ENCODE measurements at places on chromosomes 2 and 18.

GRCh38 chr18:58993260-58993659 lies 128.6 kb downstream of the ZNF532 start:
- DNase-seq: no peak

GRCh38 chr18:5980721-5981120 lies 85.4 kb upstream of the TMEM200C start:
- no peak for DNase-seq

- DNase-seq: no peak
These were observed 37.1 kb upstream of the FEZ2 start for GRCh38 chr2:36634981-36635597.

DNA sequence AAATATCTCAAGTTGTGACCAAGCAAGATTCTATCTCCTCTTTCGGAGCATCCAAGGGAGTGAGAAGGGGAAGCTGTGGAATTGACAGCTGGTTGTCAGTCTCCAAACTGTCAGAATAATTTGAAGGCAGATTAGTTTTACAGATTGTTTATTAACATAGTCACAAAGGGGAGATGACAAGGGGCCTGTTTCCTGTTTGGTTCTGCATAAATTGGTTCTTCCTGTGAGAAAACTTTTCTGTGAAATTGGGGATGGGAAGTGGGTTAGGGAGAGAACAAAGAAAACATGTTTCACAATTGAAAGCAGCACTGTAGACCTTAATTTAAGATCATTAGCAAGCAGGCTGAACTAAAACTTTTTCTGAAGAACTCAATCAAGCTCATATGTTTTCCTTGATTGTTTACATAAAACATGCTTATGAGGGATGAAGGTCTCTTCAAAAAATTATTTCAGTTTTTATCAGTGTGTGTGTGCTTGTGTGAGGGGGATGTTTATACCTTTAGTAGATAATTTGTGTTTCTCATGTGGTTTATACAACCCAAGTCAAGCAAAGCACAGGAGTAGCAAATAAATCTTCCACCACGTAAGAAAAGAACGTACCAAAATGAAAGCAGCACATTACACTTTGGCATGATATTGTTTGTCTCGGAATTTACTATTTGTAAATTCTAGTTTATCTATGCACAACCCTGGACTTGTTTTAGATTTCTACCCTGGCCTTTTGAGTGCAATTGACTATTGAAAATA lies 604.9 kb upstream of the CDH2 start:
- no peak for DNase-seq

DNA sequence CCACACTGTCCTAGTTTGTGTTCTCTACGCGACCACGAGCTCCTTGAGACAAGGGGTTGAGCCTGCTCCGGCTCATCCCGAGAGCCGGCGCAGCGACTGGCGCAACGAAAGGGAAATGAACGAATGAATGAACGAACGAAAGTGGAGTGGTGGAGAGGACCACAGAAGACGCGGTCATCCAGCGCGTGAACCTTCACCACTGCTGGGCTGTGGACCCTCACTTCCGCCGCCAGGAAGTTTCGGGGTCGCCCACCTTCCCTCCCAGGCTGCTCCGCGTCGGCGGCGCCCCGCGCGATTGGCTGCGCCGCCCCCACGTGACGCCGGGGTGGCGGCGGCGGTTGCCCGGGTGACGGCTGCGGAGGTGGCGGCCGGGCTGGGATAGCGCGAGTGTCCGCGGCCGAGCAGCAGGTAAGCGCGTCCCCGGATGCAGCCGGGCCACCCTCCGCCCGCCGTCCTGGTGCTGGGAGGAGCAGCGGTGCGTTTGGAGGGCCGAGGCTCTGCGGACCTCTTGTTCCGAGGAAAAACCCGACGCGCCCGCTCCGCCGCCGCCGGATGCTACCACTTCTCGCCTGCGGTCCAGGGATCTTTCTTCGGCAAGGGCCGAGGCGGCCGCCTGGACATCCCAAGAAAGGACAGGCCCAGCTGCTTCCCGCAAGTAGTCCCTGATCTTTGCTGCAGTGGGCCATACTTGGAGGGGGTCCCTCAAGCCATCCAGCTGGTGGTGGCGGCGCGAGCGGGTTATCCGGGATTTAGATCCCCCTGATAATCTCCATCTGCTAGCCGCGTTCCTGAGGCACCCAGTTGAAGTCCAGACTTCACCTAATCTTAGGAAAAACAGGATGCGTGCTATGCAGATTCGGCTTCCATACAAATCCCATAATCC lies at the start of gene ARMC9:
Gene ARMC9, plus strand, starts transcription at position 341 of the 883 bp plus-strand sequence. CDS start 7,608 bp downstream, outside the sequence.
- DNase-seq: peak; percentile 65

DNA sequence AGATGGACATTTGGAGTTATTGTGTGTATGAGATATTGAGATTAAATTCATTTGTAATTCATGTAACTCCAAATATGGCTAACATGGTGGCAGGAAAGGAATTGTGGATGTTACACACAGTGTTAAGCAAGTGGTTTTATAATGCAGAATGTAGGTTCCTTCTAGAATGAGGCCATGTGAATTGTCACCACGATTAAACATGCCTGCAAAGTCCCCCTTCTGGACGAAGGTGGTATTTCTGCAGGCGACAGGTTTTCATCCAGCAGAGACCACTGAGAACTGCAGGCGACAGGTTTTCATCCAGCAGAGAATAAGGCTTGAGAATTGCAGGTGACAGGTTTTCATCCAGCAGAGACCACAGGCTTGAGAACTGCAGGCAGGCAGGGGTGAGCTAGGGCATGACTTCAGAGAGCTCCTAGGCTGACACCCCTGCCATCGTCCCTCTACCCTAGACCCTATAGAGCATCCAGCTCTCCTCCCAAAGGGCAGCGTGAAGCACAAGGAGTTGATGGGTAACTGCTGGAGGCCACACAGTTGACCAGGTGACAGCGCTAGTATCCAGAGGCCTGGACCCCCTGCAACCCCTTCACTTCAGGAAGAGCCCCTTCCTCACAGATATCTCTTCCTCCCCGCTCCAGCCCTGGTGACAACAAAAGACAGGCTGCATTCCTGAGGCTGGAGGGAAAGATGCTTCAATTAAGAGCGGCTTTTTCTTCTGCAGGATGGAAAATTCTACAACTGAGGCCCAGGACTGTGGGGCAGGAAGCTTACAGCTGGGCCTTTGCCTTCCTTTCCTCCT lies 175.8 kb downstream of the LOXHD1 start:
- DNase-seq: peak; percentile 24

GRCh38 chr2:121649596-121650314 lies 493 bp upstream of the CLASP1 start:
- peak; percentile 90 for DNase-seq

Measured in stimulated activated CD8-positive, alpha-beta memory T cell treated with anti-CD3 and anti-CD28 coated beads, Interleukin-15, amount 100 ng/mL, for 4 hours (primary cell).